ENCODE measurements at places on chromosomes 7 and 10.

DNA sequence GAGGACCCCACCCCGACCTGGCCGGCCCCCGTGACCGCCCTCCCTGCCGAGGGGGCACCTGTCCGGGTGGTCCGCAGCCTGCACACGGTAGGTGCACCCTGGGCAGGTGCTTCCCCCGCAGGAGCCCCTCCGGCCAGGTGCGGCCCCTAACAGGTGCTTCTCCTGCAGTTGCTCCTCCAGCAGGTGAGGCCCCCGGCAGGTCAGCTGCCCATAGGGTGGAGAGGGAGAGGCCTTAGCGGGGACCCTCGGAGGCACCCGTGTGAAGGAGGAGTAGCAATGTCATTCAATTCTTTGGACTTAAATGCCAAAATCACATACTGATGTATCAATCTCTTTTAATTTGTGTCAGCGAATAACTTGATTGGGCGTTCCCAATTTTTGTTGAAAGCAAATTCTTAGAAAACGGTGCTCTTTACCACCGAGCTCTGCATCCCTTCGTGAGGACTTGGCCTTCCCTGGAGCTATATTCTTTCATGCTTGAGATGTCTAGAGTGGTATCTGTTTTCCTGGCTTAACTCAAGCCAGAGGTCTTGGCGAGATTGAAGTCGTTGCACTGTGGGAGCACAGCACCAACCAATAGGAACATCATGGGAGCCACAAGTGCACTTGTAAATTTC, 738 bp upstream of the NCAPG2 start:
- no peak for DNase-seq

DNA sequence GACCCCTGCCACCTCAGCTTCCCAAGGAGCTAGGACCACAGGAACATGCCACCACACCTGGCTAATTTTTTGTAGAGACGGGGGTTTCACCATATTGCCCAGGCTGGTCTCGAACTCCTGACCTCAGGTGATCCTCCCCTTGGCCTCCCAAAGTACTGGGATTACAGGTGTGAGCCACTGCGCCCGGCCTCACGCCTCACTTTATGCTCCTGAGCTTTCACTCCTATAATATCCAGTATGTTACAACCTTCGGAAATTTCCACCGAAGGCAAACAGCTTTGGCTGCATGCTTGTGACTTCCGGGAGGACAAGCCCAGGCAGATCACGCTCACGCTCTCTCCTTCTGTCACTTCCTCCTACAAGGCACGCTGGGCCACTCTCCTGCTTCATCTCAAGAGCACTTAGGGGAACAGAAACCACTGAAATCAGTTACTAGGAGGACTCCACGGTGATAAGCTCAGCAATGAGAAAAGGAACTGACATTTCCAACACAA, 4.4 kb upstream of the MAD1L1 start:
- no peak for DNase-seq

DNA sequence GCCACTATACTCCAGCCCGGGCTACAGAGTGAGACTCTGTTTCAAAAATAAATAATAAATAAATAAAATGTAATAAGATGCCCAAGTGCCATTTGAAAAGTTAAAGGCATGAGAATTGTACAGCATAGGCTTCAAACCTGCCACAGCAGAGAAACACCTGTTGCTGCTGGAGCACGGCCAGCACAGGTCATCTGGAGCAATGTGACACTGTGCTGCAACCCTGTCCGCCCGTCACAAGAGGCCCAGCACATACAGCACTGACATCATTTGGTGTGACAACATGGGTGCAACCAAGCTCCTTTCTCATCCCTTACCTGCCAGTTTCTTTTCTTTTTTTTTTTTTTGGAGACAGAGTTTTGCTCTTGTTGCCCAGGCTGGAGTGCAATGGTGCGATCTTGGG, 1.3 kb downstream of the RFC2 start:
- DNase-seq = no peak

DNA sequence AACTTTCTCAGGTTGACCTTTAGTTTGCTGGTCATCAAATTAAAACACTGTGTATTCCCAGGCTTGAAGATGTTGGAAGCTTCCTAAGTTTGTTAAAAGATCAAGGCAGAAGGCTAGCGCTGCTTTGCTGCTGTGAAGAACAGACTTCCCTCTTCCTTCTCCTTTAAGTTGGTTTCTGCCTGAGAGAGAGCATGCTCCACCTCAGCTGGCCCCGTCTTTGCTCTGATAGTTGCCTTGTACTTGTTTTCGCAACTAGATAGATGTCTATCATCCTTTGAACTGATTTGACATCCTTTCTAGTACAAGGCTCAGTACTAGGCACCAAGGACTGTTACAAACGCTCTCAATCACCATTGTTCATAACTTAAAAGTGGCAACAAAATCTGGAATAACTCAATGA, 177.8 kb upstream of the MKLN1 start:
- no peak for DNase-seq

GRCh38 chr10:4276151-4276550, 491.1 kb upstream of the KLF6 start:
- no peak for DNase-seq

DNA sequence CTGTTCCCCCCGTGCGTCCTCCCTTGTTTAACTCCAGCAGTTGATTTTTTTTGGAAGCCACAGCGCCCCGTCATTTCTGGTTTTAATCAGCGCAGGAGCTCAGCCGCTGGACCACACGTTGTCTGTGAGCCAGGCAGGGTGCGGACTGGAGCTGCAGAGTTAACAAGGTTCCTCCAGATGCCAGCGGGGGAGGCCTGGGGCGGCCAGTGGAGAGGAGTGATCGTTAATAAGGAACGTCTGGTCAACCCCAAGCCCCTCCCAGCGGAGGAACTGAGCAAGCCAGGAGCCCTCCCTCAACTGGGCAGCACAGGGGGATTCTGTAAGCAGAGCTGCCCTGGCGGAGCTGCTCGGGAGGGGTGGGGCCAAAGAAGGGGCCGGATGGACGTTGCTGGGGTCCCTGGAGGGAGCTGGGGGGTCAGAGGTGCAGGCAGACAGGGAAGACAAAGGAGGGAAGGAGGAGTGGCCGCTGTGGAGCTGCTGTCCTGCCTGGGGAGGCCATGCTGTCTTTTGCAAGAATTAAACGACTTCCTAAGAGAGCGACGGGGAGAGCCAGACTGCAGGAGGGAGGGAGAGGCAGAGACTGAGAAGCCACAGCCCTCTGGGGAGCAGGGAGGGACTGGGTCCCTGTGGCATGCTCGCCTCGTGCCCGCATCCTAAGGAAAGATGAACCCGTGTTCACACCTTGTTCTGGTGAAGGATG, 537.1 kb upstream of the FOXK1 start:
- no peak for DNase-seq

- DNase-seq = no peak
Measured at GRCh38 chr7:47078241-47078640, 503.7 kb downstream of the TNS3 start.

Measured in NCI-H2081 treated with DMSO at 0.1 percent for 48 hours (cell line).